ENCODE measurements at places on chromosomes 4 and X. TPM values are rescaled to one million over a fixed set of nuclear protein-coding genes. Genes with fewer than 3 reads are reported as not detected.

CFAP97 gene
- polyA plus RNA-seq: 28.1 TPM

DMD gene
- polyA plus RNA-seq: 100 TPM

UCP1 gene
- not detected for polyA plus RNA-seq

FRAS1 gene
- polyA plus RNA-seq: 5.0 TPM

STS gene
- polyA plus RNA-seq: 15.3 TPM

DCLK2 gene
- 6.9 TPM for polyA plus RNA-seq

EDA2R gene
- 8.9 TPM for polyA plus RNA-seq

MBTPS2 gene
- polyA plus RNA-seq: 21.3 TPM

GSX2 gene
- polyA plus RNA-seq: not detected

NMU gene
- polyA plus RNA-seq: 1.7 TPM

LNX1 gene
- 4.2 TPM for polyA plus RNA-seq

CT45A10 gene
- not detected for polyA plus RNA-seq

COX7B2 gene
- polyA plus RNA-seq: not detected

VSIG4 gene
- 12.1 TPM for polyA plus RNA-seq

RHOXF2B gene
- polyA plus RNA-seq: not detected

PNMA3 gene
- polyA plus RNA-seq: 1.6 TPM

SLC49A3 gene
- 25.2 TPM for polyA plus RNA-seq
